Occipital lobe (tissue), 3 donors: ENCODE measurements at places on chromosomes 3 and 15.
A peak's percentile ranks its signal among the peaks of the same experiment; 100 is the strongest.

GRCh38 chr3:184299488-184300377, 692 bp downstream of the PSMD2 start:
- DNase-seq: no peak

GRCh38 chr15:40314723-40315276, 7.1 kb upstream of the PLCB2 start:
- DNase-seq: no peak

GRCh38 chr3:11096266-11097139, 57.8 kb upstream of the HRH1 start:
- peak; percentile 87 for DNase-seq

GRCh38 chr3:46999516-47000197, 20.2 kb downstream of the NBEAL2 start:
- DNase-seq: no peak

- no peak for DNase-seq
These were observed 108.7 kb downstream of the ITPR1 start for GRCh38 chr3:4601892-4602291.

GRCh38 chr3:151452368-151452767, 8.5 kb downstream of the IGSF10 start:
- DNase-seq: no peak

- no peak for DNase-seq
These were observed 309.9 kb downstream of the CLSTN2 start for GRCh38 chr3:140244893-140245292.

DNA sequence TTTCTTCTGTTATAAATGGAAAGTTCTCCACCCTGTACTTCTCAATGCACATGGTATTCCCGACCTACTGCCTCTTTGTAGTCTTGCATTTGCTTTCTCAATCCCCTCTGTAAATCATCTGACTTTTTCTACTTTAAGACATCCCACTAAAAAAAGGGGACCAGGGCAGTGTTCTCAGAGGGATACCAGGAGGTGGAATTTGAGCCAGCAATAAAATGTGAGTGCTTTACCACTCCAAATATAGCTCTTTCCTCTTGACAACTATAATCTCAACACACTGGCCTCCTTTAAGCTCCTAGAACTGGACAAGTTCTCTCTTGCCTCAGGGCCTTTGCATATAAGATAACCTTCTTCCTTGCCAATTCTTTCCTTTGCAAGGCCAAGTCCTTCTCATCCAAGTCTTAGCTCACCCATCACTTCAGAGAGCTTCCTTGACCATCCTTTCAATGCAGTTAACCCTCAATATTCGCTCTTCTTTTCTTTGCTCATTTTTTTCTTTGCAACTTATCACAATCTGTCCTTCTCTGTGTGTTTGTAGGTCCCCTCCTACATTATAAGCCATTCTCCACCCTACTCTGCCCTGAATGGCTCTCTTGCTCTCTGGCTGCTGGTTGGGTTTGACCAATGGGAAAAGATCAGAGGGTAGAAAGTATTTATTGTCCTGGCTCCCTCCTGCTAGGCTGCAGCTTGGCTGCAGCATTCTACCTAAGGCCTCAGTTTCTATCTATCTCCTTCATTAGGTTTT, 93.4 kb downstream of the PRICKLE2 start:
- no peak for DNase-seq

GRCh38 chr3:138778643-138779042, 56.1 kb downstream of the PIK3CB start:
- DNase-seq: no peak

DNA sequence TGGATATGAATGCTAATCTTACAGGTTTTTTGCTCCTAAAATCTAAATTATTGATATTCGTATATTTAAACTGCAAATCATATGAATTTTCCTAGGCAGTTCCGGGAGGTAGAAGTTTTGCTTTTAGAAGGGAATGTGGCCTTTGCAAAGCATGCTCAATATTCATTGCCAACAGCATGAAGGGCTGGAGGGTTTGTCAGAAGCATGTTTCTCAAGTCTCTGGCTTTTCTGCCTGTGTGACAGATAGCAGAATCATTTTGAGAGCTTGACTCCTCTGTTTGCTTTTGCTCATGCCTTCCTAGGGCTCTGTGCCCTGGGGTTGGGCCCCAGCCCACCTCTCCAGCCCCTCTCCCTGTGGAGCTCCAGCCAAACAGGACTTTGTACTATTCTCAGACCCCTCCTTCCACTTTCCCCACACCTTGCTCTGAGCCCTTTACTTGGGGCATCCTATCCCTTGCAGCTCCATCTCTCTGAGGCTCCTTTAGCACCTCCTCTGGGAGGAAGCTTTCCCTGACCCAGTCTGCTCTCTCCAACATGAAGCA, 91.3 kb downstream of the ARNT2 start:
- no peak for DNase-seq

DNA sequence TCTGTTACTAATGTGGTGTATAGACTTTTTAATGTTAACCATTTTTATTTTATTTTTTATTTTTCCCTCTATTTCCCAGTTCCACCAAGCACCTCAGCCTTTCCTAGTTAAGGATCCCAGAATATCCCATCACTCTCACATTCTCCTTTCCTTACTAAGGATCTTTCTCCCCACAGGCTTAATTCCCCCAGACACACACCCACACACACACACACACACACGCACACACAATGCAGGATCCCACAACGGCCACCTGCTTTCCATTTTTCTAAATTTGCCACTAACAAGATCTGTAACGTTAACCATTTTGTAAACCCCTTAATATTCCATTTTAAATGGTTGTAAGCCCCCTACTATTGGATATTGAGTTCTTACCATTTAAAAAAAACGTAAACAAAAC, 404.1 kb downstream of the ZIC1 start:
- no peak for DNase-seq

DNA sequence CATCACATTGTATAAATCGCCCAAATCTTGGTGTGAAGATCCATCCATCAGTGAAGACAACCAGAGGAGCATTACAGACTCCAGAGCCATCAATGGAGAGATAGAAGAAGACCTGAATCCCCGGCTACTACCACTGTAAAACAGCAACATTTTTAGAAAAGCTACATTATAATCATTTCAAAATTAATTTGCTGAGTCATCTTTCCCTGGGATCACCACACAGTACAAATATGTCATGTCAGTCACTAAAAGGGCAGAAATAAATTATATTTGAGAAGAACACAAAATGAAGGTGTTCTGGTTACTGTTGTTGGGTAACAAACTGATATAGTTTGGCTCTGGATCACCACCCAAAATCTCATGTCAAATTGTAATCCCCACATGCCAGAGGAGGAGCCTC, 218.5 kb upstream of the STT3B start:
- DNase-seq: no peak

GRCh38 chr3:126476166-126477060, 722 bp upstream of the ZXDC start:
- DNase-seq: no peak

GRCh38 chr15:75211436-75212199, 9.9 kb downstream of the C15orf39 start:
- no peak for DNase-seq

- no peak for DNase-seq
These were observed 430.7 kb upstream of the RBMS3 start for GRCh38 chr3:28850186-28850585.

- DNase-seq: no peak
These were observed 408.6 kb downstream of the GBE1 start for GRCh38 chr3:81352867-81353266.

DNA sequence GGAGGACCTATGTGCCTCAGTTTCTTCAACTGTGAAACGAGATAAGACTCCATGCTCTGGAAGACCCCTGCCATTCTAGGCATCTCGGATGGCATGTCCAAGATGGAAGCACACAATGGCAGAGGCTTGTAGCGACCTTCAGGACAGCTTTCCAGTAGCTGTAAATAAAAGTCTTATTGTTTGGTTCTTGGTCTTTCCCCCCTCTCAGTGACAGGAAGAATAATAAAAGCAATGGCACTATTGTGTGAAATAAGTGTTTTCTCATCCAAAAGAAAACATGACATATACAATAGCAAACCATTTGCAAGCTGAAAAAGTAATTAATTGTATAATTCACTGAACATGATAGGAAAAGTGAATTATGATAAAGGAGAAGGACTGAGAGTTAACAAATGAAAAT, 32.5 kb upstream of the CD47 start:
- no peak for DNase-seq

DNA sequence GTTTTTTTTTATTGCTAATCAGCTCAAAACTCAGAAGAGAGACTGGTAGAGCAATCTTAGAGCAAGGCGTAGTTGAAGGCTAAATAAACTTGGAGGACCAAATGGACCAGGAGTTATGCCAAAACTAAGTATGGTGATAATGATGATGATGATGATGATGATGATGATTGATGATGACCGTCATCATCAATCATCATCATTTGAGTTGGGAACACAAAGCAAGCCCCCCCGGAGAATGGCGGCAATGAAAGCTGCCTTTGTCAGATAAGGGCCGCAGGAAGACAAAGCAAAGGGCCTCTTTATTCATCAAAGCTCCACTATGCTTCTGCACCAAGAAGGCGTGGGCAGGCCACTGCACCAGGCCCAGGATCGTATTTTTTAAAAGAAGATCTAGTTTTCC, 82.1 kb upstream of the RAD18 start:
- DNase-seq: no peak

- no peak for DNase-seq
These were observed 12.3 kb downstream of the CEP19 start for GRCh38 chr3:196699749-196700148.

DNA sequence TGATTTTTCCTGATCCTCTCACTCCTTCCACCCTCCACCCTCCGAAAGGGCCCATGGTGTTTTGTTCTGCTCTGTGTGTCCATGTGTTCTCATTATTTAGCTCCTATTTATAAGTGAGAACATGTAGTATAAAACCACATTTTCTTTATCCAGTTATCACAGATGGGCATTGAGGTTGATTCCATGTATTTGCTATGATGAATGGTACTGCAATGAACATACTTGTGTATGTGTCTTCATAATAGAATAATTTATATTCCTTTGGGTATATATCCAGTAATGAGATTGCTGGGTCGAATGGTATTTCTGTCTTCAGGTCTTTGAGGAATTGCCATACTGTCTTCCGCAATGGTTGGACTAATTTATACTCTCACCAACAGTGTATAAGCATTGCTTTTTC, 126.0 kb downstream of the IMPG2 start:
- DNase-seq: no peak

GRCh38 chr3:195171093-195171873, 99.7 kb downstream of the XXYLT1 start:
- DNase-seq: no peak

DNA sequence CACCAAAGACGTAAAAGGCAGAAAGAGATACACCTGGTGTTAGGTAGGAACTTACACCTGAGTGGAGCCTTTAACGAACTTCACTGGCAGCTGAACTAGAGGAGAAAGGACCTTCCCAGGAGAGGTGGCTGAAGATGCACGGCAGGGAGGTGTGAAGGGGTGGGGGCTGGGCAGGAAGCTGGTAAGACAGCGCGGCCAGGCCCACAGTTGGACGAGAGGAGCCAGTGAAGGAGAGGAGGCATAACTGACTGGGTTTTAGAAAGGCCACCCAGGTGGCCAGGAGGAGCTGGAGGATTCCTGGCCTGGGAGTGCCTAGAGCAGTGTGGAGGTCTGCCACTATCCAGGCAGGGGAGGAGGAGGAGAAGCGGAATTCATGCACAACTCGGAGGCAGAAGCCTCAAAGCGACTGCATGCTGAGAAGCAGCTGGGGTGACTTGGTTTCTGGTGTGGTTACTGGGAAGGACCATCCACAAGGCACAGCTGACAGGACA, 51.9 kb downstream of the SLC41A3 start:
- no peak for DNase-seq

- no peak for DNase-seq
These were observed 275.5 kb downstream of the PDCD6IP start for GRCh38 chr3:34073961-34074360.

GRCh38 chr3:110101361-110101760, 764.0 kb upstream of the DPPA4 start:
- DNase-seq: no peak

GRCh38 chr3:125083776-125084175, 28.0 kb upstream of the HEG1 start:
- DNase-seq: no peak

DNA sequence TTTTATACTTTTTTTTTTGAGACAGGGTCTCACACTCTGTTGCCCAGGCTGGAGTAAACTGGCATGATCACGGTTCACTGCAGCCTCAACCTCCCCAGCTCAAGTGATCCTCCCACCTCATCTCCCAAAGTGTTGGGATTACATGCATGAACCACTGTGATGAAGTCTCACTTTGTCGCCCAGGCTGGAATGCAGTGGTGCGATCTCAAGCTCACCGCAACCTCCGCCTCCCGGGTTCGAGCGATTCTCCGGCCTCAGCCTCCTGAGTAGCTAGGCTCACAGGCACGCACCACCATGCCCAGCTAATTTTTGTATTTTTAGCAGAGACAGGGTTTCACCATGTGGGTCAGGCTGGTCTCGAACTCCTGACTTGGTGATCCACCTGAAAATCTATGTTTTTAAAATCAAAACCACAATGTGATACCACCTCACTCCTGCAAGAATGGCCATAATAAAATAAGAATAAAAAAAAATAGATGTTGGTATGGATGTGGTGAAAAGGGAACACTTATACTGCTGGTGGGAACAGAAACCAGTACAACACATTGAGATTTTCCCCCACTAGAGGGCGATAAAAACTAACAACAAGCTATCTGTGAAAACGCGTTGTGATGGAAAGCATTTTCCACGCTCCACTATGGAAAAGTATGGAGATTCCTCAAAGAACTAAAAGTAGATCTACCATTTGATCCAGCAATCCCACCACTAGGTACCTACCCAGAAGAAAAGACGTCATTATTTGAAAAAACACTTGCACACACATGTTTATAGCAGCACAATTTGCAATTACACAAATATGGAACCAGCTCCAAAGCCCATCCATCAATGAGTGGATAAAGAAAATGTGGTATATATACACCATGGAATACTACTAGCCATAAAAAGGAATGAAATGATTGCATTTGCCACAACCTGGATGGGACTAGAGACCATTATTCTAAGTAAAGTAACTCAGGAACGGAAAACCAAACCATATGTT, 26.8 kb upstream of the OCA2 start:
- no peak for DNase-seq

DNA sequence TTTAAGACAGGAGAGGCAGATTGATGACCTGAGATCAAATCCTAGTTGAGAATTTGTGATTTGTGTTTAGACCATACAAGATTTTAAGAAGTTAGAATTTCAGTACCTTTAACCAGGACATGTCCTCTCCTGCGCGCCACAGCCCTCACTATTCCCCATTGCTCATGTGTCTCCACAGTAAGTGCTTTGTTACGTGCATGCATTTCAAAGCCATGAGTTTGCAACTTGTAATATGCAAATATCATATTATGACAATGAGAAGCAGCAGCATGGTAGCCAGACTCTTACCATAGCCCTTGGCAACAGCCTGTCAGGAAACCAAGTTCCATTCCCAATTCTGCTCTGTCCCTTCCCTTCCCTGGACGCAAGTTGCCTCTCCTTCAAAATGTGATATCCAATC, 73.3 kb upstream of the ATP13A5 start:
- DNase-seq: no peak

- DNase-seq: no peak
These were observed 99.3 kb upstream of the ALDH1A3 start for GRCh38 chr15:100780208-100780800.

GRCh38 chr3:177881351-177881750, 654.9 kb upstream of the KCNMB2 start:
- DNase-seq: no peak
